ENCODE measurements at places on chromosomes 6 and 20.
A peak's percentile ranks its signal among the peaks of the same experiment; 100 is the strongest.

- peak; percentile 86 for DNase-seq
Observed at GRCh38 chr6:111938710-111939109, 65.5 kb upstream of the FYN start.

- DNase-seq, result no peak
Observed at GRCh38 chr6:75333676-75334200, 49.1 kb upstream of the TMEM30A start.

- no peak for DNase-seq
Observed at GRCh38 chr20:21706261-21707195, 1.1 kb downstream of the PAX1 start.

DNA sequence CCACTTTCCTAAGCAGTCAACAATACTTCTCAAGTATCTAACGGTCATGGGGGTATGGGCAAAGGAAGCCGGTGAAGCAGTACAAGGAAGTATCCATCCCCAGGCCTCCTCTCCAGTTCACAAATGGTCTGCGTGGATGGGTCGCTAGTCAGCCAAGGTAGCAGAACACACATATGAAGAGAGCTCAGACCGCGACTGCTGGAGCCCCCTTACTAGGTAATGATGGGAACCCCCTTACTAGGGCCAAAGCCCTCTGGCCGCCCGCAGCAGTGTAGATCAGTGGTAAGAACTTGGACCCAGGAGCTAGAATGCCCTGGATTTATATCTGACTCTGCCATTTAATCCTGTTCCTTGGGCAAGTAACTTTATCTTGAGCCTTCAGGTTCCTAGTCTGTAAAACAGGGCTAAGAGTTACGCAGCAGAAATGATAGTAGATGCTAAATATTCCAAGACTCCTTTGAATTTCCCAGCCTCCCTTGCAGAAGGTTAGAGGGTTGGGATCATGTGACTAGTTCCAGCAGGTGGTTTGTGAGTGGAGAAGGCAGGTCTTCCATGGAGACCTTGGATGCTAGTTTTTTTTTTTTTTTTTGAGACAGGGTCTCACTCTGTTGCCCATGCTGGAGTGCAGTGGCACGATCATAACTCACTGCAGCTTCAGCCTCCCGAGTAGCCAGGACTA is 2.1 kb upstream of the CLPSL2 start:
- no peak for DNase-seq

GRCh38 chr20:41362748-41363140 is 3.9 kb downstream of the EMILIN3 start:
- no peak for DNase-seq

Measured in DMS53 (cell line).